ENCODE measurements at places on chromosomes 12 and 14.

- DNase-seq: no peak
Measured at GRCh38 chr12:122184517-122184916, 1.6 kb downstream of the LRRC43 start.

DNA sequence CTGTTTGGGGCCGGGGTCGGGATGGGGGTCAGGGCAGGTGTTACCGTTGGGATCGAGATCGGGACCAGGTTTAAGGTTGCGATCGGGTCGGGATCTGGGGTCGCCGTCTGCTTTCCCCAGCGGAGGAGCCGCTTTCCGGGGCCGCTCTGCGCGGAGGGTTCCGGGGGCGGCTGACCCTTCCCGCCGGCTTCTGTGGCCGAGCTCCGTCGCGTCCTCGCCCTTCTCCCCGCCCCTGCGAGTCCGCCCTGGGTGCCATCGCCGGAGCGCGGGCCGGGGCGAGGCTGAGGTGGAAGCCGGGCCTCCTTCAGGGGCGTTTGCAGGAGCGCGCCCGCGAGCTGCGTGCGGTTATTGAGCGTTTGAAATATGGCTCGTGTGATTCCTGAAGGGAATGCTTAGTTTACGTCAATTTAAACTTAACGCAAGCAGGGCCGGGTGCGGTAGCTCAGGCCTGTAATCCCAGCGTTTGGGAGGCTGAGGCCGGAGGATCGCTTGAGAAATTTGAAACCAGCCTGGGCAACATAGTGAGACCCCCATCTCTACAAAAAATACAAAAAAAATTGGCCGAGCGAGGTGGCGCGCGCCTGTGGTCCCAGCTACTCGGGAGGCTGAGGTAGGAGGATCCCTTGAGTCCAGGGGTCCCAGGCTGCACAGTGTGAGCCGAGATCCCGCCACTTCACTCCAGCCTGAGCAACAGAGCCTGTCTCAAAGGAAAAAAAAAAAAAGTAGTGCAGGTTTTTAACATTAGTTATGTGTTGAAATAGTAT lies 620 bp downstream of the PGAM5 start:
- no peak for DNase-seq

DNA sequence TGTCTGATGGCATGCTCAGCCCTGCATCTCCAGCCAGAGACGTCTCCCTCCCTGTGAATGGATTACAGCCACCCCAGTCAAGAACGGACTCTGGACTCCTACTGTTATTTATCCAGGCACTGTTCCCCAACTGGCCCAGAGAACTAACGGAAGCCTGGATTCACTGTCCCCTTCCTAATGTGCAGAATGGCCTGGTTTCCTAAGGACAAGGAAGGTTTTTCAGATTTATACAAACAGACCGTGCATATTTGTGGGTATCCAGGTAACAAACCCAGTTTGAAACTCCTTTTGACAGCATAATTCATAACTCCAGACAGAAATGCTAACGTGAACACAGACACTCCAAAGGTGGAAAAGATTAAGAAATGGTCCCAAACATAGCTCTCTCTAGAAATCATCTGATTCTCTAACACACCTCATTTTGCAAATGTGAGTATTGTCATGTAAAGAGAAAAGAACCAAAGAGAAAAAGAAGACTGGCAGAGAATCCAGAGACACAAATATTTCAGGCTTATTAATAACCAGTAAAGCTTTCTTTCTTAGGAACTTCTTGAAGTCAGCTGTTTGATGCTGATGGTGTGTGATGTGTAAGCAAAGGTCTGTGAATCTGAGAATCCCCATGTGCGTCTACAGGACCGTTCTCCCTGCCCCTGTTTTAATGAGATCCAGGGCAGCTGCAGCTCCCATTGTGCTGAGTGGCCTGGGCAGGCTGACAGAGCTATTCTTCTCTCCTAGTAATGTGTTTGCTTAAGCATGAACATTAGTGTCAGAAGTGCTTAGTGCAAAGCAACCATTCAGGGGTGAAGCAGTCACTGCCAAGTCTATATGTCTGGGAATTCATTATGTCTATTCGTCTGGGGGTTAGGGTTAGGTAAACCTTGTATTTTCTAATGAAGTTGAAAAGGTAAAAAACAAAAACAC lies 86.8 kb upstream of the HIF1A start:
- no peak for DNase-seq

DNA sequence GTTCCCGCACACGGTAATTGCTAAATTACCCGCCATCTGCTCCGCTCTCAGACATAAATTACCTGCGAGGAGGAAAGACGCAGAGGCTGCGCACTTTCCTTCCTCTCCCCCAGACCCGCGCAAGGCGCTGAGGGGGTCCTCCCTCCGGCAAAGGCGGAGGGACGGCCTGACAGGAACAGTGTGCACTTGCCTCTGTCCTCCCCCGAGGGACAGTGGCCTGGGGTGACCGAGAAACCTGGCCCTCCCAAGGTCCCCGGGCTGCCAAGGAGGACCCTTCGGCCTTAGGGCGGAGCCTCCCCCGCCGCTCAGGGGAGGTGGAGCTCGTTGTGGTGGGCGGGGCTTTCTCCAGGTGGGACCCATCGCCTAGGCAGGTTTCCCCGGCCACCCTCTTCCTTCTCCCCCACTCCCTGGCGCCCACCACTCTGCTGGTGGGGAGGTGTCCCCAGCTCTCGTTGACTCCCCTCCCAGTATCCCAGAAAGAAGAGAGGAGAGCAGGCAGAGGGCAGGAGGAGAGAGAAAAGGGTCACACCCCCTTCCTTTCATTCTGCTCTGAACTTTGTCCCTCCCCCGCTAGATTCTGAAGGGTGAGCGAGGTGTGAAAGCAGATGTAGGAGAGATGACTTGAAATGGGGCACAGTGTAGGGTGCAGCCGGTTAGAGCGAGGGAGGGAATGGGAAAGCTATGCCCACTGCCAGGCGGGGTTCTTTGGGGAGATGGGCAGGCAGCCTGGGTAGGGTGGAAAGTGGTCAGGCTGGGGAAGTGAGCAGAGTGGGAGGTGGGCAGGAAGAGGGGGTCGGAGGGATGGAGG lies 11.4 kb upstream of the CALCOCO1 start:
- DNase-seq: no peak

DNA sequence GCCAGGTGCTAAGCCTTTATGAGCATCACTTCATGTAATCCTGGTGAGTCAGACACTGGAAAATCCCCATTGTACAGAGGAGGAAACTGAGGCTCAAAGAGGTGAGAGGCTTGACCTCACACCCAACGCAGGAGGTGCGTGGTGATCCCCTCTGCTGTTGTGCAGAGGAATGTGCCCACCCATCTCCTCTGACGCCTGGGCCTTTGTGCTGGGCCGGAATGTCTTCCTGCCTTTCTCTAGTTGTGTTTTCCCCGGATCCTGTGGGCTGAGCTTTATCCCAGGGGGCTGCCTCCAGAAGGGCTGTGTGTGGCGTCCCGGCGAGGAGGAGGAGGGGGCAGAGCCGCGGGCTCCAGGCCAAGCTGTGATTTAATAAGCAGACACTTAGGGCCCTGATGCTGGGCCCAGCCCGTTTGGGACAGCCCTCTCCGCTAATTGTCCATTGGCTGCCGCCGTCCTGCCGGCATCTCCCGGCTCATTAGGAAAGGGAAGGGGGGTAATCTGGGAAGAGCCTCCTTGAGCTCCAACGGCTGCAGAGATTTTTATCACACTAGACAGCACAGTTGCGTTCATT lies 653.6 kb downstream of the MED13L start:
- no peak for DNase-seq

Measured in iPS DF 19.7 (cell line).